Kasumi-1 (cell line): ENCODE measurements at places on chromosomes 2 and 18.

- no peak for DNase-seq
Measured at GRCh38 chr2:176149481-176149938, 1.8 kb upstream of the HOXD4 start.

GRCh38 chr18:44723411-44723810 is 42.7 kb downstream of the SETBP1 start:
- DNase-seq = no peak

- no peak for DNase-seq
Measured at GRCh38 chr2:214995409-214995808, 143.0 kb downstream of the ABCA12 start.

DNA sequence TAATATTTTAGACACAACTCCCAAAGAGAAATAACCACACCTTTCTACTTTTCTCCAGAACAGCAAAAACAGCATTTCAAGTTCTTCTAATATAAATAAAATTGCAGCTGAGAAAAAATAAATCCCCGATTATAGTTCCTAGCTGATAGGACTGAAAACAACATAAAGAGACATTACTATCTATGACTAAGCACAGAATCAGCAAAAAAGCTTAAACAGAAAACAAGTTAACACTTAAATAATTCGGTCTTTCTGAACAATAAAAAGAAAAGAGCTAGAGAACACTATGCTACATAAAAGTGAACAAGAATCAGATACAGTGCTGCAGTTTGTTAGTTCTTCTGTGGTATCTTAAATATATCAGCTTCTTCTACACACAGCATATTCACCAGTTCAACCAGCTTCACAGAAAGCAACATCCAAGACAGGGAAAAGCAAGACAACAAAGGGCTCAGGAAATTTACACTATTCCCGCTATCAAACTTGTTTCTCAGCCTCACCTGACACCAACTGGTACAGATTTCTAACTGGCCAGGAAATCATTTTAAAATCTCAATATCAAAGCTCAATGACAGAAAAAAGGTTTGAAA is 28.6 kb downstream of the FEZ2 start:
- no peak for DNase-seq

DNA sequence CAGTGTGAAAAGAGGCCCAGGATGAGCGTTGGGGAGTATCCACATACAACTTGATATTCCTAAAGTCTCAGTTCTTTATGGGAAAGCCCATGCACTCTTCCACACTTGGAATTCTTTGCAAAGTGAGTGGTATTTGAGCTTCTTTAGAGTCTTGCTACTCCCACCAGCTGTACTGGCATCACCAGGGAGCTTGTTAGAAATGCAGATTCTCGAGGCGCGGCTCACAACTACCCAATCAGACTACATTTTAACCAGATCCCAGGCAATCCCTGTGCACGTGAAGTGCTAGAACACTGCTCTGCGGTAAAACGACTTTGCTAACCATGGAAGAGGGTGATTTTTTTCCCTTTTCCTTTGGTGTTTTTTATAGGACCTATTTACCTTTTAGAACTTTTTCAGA is 184.7 kb downstream of the NEDD4L start:
- DNase-seq = no peak

DNA sequence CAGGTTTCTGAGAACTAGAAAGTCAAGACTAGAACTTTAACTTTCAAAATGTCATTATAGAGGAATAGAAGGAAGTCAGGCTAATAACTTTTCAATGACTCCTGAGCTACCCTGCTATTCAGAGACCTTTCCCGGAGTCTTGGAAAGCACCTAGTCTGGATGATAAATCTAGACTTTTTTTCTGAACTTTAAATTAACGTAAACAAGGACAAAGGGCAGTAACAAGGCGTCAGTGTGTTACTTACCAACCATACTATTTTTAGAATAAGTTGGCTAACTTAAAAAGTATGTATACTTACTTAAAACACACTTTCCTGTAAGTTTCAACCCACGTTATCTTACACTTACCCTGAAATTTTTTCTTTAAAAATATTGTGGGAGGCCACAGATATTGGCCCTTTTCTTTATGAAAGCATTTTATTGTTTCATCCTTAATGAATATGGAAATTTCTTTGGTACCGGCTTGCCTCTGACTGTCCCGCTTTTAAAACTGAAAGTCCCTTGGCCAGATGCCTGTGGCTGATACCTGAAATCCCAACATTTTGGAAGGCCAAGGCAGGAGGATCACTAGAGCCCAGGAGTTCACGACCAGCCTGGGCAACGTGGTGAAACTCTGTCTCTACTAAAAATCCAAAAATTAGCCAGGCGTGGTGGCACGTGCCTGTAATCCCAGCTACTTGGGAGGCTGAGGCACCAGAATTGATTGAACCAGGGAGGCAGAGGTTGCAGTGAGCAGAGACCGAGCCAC is 9.7 kb downstream of the PMAIP1 start:
- DNase-seq = no peak

- DNase-seq = no peak
Measured at GRCh38 chr2:71640489-71640888, 187.1 kb downstream of the DYSF start.

- DNase-seq = no peak
Measured at GRCh38 chr2:24225499-24226242, 50.8 kb downstream of the FAM228A start.
